ENCODE measurements at places on chromosomes 1 and 21. TPM values are rescaled to one million over a fixed set of nuclear protein-coding genes. Genes with fewer than 3 reads are reported as not detected.

GRCh38 chr1:198669023-198669698 is 30.3 kb downstream of the PTPRC start:
- DNase-seq: no peak
- peaks cover 83% of the 10 kb centered on the region for H3K36me3 ChIP-seq
- H3K4me3 ChIP-seq: no peak overlapping the region
- peaks cover 52% of the 10 kb centered on the region for H3K4me1 ChIP-seq

DNA sequence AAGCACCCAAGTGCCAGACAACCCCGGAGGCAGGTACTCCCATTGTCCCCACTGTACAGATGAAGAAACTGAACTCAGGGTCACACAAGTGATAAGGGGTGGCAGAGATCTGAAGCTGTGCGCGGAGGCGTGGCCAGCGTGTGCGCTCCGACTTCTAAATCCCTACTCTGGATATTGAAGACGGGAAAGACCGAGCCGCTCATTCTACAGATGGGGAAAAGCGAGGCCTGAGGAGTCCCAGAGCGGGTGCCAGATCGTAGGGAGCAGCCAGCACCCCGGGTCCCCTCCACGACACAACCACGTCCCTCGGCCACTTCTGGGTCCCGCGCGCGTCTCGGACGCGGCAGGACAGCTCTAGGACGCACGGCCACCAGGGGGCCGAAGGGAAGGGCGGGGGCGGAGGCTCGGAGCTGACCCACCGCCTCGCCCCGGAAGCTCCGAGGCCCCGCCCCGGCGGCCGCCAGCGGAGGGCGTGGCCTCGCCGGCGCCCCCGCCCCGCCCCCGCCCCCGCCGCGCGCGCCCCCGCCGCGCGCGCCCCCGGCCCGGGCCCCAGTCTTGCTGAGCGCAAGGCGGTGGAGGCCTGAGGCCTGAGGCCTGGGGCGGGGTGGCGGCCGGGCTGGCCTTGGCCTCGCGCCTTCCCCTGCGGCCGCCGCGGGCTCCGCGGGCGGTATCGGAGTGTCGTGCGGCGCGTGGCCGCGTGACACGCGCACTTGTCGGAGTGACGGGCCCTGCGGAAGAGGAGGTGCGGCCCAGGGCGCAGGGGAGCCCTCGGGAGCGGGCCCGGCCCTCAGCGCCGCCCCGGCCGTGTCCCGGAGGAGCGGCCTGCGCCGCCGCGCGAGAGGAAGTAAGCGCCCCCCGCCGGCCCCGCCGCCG is at the start of gene H6PD:
H6PD (plus strand) TSS at position 552 of the 873 bp plus-strand sequence. CDS start 10,161 bp downstream, outside the sequence.
- peak within 1 kb of the TSS; percentile 78 for H3K4me3 ChIP-seq
- peak within 1 kb of the TSS; percentile 59 for H3K27ac ChIP-seq
- no peaks in the 10 kb centered on the region for H3K27me3 ChIP-seq
- DNase-seq: peak; percentile 91
- H3K4me1 ChIP-seq: peaks cover 41% of the 10 kb centered on the region

Gene SEC16B
- total RNA-seq: not detected

GRCh38 chr21:42137191-42137904 is 66.2 kb downstream of the UMODL1 start:
- no peak overlapping the region for H3K27ac ChIP-seq
- H3K4me3 ChIP-seq: no peak overlapping the region

Gene RAB7B
- not detected for total RNA-seq

GRCh38 chr21:24023402-24023801 is 1583.9 kb downstream of the MRPL39 start:
- no peaks in the 10 kb centered on the region for H3K27me3 ChIP-seq
- no peaks in the 10 kb centered on the region for H3K4me1 ChIP-seq
- DNase-seq: no peak

DNA sequence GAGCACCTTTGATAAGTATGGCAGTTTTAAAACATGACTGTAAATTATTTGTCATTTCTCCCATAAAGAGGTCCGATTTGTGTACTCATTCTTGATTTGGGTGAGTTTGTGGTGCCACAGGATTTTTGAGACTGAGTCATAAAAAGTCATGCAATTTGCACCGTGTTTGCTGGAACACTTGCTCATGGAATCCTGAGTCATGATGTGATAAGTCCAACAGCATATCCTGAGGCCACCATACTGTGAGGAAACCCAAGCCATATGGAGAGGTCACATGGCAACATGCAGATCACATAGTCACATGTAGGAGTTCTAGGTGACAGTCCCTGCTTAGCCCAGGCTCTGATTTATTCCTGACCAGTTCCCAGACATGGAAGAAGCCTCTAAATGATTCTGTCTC is 40.8 kb upstream of the PRRX1 start:
- H3K4me3 ChIP-seq: no peak overlapping the region
- no peaks in the 10 kb centered on the region for H3K36me3 ChIP-seq
- H3K27ac ChIP-seq: no peak overlapping the region
- no peak for DNase-seq
- H3K4me1 ChIP-seq: no peaks in the 10 kb centered on the region

DNA sequence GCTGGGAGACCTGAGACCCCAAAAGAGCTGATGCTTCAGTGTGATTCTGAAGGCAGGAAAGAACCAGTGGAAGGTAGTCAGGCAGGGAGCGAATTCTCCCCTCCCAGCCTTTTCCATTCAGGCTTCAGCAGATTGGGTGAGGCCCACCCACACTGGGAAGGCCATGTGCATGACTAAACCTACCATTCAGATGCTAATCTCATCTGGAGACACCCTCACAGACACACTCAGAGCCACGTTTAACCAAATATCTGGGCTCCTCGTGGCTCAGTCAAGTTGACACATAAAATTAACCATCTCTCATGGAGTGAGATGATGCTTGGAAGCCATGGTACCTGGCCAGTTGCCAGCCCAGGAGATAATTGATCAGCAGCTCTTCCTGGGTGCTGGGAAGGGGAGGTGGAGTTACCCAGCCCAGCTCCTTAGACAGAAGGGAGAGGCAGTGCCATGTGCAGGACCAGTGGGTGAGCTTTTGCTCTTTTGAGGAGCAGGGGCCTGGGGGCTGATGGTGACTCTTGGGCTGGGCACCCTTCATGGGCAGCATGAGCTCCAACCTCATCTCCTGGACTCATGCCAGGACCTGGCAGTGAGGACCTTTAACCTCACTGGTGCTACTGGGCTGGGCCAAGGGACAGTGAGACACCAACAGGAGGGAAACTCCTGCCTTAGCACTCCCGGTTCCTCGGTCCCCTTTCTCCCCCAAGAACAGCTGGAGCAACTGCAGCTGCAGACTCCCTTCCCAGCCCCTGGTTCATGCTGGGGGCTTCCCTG is 89.0 kb upstream of the ACTL8 start:
- H3K4me3 ChIP-seq: no peak overlapping the region
- no peak for DNase-seq
- no peaks in the 10 kb centered on the region for H3K36me3 ChIP-seq
- no peaks in the 10 kb centered on the region for H3K27me3 ChIP-seq
- H3K27ac ChIP-seq: no peak overlapping the region
- no peaks in the 10 kb centered on the region for H3K4me1 ChIP-seq

Gene ZNF695
- total RNA-seq: not detected

DNA sequence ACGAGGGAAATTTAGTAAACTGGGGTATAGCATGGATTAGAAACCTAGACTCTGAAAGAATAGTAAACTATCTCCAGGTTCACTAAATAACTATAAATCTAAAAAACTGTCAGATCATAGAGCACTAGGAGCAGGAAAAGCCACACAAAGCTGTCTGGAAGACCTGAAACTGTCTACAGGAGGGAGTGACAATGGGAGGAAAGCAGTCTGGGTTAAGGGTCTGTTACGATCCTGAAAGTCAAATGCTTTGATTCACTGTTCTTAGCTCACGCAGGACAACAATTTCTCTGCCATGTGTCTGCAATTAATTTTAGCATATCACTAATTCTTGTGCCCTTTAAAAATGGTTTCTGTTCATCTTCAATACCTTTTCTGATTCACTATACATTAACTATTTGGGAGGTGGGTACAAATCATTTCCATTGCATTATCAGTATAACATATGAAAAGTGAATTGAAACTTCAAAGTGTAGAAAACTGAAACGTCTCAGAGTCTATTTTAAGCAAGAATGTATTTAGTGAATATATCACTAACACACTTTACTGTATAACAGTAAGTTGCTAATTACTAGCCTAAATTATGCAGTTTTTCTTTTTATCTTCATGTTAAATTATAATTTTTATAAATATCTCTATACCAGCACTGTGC is 18.4 kb downstream of the CEP170 start:
- H3K36me3 ChIP-seq: peaks cover 3% of the 10 kb centered on the region
- no peaks in the 10 kb centered on the region for H3K4me1 ChIP-seq
- H3K27me3 ChIP-seq: no peaks in the 10 kb centered on the region
- DNase-seq: no peak

- no peak overlapping the region for H3K27ac ChIP-seq
- no peaks in the 10 kb centered on the region for H3K4me1 ChIP-seq
- peaks cover 6% of the 10 kb centered on the region for H3K27me3 ChIP-seq
- H3K4me3 ChIP-seq: no peak overlapping the region
These were observed 47.8 kb upstream of the NRDC start for GRCh38 chr1:51926171-51926812.

Gene RNF186
- total RNA-seq: not detected

Gene CDA
- 0.38 TPM for total RNA-seq

DNA sequence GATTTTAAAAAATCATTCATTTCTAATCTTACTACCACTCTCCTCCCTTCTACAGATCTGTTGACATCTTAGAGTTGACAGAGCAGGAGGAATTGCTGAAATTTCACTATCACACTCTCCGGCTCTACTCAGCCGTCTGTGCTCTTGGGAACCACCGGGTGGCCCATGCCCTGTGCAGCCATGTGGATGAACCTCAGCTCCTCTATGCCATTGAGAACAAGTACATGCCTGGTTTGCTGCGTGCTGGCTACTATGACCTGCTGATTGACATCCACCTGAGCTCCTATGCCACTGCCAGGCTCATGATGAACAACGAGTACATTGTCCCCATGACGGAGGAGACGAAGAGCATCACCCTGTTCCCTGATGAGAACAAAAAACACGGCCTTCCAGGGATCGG is 276.7 kb downstream of the ZP4 start:
- H3K27ac ChIP-seq: no peak overlapping the region
- H3K27me3 ChIP-seq: no peaks in the 10 kb centered on the region
- no peak for DNase-seq
- no peaks in the 10 kb centered on the region for H3K4me1 ChIP-seq
- no peak overlapping the region for H3K4me3 ChIP-seq

GRCh38 chr21:26320596-26320995 is 150.0 kb upstream of the APP start:
- H3K27me3 ChIP-seq: no peaks in the 10 kb centered on the region
- no peaks in the 10 kb centered on the region for H3K4me1 ChIP-seq
- H3K36me3 ChIP-seq: no peaks in the 10 kb centered on the region
- no peak overlapping the region for H3K27ac ChIP-seq
- DNase-seq: no peak
- H3K4me3 ChIP-seq: no peak overlapping the region

- H3K27ac ChIP-seq: no peak overlapping the region
- H3K27me3 ChIP-seq: peaks cover 11% of the 10 kb centered on the region
- H3K4me1 ChIP-seq: peaks cover 9% of the 10 kb centered on the region
- H3K36me3 ChIP-seq: no peaks in the 10 kb centered on the region
- H3K4me3 ChIP-seq: no peak overlapping the region
These were observed 11.6 kb upstream of the S100A7A start for GRCh38 chr1:153404768-153405167.

DNA sequence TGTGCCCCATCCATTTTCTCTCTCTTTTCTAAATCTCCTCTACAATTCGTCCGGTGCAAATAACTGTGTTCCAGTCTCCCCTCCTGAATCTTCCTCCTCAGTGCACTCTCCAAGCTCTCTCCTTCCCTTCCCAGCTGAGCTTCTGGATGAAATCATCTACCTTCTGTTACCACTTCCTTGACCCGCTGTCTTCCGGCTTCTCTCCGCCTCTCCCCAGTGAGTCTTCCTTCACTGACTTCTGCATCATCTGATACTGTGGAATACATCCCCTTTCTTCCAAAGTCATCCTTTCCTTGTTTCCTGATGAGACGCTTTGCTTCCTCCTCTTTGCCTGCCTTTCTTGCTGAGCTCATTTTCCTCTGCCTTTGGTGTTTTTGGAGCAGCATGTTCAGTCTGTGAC is 96.9 kb downstream of the MAB21L3 start:
- no peak for DNase-seq
- no peak overlapping the region for H3K27ac ChIP-seq
- H3K36me3 ChIP-seq: no peaks in the 10 kb centered on the region
- H3K4me3 ChIP-seq: no peak overlapping the region
- no peaks in the 10 kb centered on the region for H3K4me1 ChIP-seq

Gene GPR25
- 3.3 TPM for total RNA-seq

GRCh38 chr1:184755226-184756065 is 788 bp upstream of the EDEM3 start:
- H3K27me3 ChIP-seq: no peaks in the 10 kb centered on the region
- H3K4me1 ChIP-seq: peaks cover 8% of the 10 kb centered on the region
- H3K4me3 ChIP-seq: peak overlapping the region; percentile 96
- no peaks in the 10 kb centered on the region for H3K36me3 ChIP-seq
- no peak for DNase-seq

DNA sequence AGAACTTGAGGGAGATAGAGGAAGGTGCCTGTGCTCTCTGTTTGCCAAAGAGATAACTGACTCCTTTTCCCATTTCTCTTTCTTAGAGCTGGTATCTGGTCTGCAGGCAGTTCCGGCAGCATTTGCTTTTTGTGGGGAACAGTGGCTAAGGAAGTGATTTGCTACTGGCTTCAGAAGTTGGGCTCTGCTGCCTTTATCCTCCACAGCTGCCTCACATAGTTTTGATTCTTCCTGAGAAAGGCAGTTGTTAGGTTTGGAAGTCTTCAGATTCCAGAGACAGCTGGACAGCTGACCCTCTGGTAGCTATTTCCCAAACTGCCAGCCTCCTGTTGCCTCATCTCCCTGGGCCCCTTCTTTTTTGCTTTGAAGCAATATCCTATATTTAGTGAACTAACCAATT is 62.6 kb upstream of the MACF1 start:
- H3K4me1 ChIP-seq: no peaks in the 10 kb centered on the region
- no peak overlapping the region for H3K27ac ChIP-seq
- H3K27me3 ChIP-seq: no peaks in the 10 kb centered on the region
- no peaks in the 10 kb centered on the region for H3K36me3 ChIP-seq

Gene LAX1
- 16.6 TPM for total RNA-seq

GRCh38 chr1:23763041-23763577 is 15.1 kb upstream of the PITHD1 start:
- no peaks in the 10 kb centered on the region for H3K27me3 ChIP-seq
- no peak overlapping the region for H3K4me3 ChIP-seq
- no peak for DNase-seq

- no peak overlapping the region for H3K4me3 ChIP-seq
- no peaks in the 10 kb centered on the region for H3K4me1 ChIP-seq
- no peaks in the 10 kb centered on the region for H3K36me3 ChIP-seq
- no peak for DNase-seq
- no peak overlapping the region for H3K27ac ChIP-seq
These were observed 372.7 kb downstream of the BRINP3 start for GRCh38 chr1:190104961-190105360.

DNA sequence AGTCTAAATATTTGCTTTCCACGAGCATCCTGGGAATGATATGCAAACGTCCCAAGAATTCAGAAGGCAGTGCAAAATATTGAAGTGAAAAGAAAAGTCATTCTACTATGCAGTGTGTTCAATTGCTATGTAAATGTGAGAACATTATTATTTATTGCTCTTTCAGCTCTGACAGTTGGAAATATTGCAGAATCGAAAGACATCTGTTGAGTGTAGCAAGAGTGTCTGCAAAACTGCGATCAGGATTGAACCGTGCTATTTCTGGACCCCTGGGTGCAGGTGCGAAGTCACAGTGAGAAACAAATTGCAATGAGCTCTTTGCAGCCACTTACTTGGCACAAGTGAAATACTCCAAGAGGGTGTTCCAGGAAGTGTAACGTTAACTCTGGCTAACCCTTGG is 566.4 kb downstream of the AJAP1 start:
- no peak overlapping the region for H3K4me3 ChIP-seq
- H3K27ac ChIP-seq: no peak overlapping the region
- H3K27me3 ChIP-seq: peaks cover 2% of the 10 kb centered on the region
- DNase-seq: no peak

GRCh38 chr1:21117597-21118001 is 59.1 kb downstream of the EIF4G3 start:
- H3K27ac ChIP-seq: no peak overlapping the region
- no peaks in the 10 kb centered on the region for H3K36me3 ChIP-seq
- no peaks in the 10 kb centered on the region for H3K27me3 ChIP-seq
- DNase-seq: no peak
- H3K4me3 ChIP-seq: no peak overlapping the region
